ENCODE measurements at places on chromosomes 7 and 10. TPM values are rescaled to one million over a fixed set of nuclear protein-coding genes. Genes with fewer than 3 reads are reported as not detected.

- DNase-seq: no peak
These were observed 52.7 kb downstream of the DIP2C start for GRCh38 chr10:636769-637168.

DNA sequence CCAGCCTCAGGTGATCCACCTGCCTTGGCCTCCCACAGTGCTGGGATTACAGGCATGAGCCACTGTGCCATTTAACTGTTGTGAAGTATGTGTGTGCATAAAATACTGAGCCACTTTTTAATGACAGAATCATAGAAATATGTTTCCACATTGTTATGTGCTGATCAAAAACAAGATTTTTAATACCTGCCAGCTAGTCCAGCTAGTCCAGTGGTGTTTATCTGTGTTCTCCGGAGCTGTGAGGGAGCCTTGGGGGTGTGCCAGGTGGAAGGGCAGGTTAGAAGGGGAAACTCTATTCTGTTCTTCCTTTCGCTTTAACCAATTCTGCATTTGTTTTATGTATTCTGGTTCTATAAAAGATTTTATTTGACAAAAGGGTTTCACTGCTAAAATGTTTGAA lies 7.0 kb downstream of the FAM221A start:
- DNase-seq: no peak

GRCh38 chr10:97445357-97445721 lies 467 bp downstream of the EXOSC1 start:
- no peak for DNase-seq

GRCh38 chr10:88409236-88409635 lies 173.9 kb downstream of the RNLS start:
- DNase-seq: no peak

DNA sequence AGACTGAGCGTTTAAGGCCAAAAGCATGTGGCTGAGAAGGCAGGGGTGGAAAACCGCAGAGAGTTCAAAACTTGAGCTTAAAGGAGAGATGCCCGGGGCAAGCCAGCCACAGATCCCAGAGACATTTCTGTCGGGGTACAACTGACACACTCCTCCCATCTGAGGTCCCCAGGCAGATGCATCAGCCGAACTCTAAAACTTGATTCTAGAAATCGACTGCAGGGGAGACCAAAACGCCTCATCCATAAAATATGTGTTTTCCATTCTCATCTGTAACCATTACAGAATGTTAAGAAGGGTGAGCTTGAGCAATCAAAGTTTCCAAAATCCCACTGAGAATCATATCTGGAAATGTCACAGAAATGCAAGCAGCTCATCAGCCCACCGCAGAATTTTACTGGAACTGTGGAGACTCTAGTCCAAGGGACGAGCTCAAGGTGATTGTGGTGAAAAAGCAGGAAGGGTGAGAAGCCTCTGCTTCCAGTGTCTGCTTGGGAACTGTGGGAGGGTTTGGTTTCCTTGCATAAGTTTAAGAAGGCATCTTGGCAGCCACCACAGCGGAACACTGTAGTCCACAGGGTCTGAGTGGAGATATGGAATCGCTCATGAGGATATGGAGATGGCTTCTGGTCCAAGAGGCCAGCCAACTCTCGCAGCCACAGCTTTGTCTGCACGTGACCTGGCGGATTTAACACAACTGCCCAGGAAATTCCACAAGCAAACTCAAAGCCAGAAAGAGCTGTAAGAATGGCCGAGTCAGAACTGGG lies 249.2 kb downstream of the SFMBT2 start:
- DNase-seq: peak; percentile 12

GRCh38 chr10:14262836-14263425 lies 67.8 kb downstream of the FRMD4A start:
- no peak for DNase-seq

GRCh38 chr7:86953219-86953618 lies 106.2 kb downstream of the ELAPOR2 start:
- DNase-seq: no peak

- DNase-seq: peak; percentile 41
These were observed 53.7 kb downstream of the GOLGA7B start for GRCh38 chr10:97903128-97904017.

DNA sequence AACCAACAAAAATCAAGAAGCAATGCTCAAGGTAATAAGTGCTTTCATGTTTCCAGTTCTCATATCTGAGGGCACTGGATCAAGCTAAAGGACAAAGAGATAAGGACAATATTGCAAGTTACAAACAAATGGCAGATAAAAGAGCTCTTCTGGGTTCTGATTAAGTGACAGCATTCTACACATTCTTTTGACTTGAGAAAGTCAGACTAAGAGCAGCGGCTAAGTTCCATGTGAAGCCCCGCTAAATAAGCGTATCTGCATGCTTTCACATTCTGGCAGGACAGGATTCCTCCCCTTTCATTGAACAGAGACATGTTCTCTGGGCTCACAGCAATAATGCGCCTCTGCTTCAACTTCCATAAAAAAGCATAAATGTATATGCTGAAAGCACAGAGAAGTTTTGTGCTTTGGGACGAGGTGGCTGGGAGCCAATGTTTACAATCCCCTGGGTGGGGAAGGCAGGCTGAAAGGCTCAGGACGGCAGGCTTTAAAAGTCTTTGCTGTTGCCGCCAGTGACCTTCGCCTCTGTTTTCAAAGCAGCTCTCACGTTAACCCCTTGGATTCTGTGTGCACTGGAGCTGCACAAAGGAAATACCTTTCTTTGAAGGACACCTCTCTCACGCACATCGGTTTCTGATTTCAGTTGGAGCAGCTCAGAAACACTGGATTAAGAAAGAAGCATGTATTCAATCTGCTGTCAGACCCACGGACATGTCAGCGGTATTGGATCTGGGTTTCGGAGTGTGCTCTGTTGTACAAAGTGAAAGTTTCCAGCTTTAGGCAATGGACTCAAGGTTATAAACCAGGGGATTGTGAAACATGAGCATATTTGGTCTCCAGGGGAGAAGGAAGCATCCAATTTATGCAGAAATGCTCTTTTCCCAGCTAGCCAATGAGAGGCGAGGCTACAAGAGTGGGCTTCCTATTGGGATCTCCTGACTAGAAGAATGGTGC lies 105.4 kb upstream of the FAM133B start:
- peak; percentile 93 for DNase-seq

DNA sequence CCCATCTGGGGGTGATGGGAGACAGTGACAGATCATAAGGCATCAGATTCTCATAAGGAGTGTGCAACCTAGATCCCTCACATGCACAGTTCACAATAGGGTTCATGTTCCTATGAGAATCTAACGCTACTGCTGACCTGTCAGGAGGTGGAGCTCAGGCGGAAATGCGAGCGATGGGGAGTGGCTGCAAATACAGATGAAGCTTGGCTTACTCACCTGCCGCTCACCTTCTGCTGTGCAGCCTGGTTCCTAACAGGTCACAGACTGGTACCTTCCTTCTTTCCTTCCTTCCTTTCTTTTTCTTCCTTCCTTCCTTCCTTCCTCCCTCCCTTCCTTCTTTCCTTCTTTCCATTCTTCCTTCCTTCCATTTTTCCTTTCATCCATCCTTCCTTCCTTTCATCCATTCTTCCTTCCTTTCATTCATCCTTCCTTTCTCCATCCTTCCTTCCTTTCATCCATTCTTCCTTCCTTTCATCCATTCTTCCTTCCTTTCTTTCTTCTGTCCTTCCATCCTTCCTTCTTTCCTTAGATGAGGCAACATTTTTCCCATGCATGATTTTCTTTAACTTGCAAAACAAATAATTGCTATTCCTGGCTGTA lies 370.0 kb upstream of the AUTS2 start:
- DNase-seq: no peak

GRCh38 chr10:70906031-70906783 lies 17.8 kb upstream of the PCBD1 start:
- DNase-seq: no peak

- DNase-seq: no peak
These were observed 946.8 kb upstream of the POT1 start for GRCh38 chr7:125876431-125876830.

DNA sequence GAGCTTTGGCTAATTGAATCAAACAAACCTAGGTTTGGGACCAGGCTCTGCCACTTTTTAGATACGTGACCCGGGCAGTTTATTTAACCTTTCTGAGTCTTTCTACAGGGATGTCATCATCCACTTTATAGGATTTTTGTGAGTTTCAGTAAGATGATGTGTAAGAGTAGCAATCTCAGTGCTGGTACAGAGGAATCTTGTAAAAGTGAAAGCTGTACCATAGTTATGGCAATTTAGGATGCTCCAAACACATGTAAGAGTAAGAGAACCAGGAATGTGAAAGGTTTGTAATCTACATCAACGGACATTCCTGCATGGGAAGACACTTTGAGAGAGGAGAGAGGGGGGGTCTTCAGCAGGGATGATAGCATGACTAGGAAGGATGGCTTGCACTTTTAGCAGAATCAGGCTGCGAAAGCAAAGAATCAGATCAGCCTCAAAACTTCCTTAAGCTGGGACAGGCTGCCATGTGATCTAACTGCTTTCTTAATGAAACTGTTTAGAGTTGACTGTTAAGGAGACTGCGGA lies 968 bp downstream of the NOLC1 start:
- DNase-seq: no peak

- DNase-seq: no peak
These were observed 266.5 kb upstream of the HGF start for GRCh38 chr7:82036146-82036886.

DNA sequence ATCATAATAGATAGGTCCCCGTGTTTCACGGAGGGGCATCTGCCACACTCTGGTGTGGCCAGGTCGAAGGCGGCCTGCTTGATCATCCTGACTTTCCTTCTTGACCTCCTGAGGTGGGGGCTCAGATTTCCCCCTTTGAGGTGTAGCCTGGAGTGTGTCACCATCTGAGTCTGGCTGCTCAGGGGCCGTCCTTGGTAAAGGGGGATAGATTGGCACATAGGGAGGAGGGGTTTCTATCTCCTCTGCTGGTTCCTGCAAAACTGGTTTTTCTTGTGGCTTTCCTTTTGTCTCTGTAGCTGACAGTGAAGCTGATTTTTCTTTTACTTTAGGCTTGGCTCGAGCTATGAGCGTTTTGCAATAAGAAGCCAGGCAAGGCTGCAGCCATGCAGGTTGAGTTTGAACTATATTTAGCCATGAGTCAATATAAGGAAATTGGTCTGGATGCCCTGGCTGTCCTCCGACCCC lies 7.1 kb upstream of the ZNF117 start:
- DNase-seq: peak; percentile 33

DNA sequence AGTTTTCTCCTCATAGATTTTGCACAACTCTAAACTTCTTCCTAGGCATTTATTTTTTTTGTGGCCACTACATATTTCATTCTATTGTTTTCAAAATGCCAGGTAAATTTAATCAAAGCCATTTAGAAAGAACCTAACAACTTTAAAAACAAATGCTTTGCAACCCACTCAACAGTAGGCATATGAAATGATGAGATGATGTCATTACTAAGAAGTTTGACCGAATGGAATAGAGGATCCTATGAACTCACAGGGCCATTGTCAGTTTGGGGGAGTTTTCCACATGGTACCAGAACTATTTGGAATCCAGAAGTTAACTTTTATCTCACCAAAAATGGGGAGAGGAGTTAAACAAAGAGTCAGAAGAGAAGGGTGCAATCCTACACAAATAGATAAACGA lies 100.7 kb upstream of the INHBA start:
- no peak for DNase-seq

GRCh38 chr7:104538152-104538551 lies 209.7 kb downstream of the LHFPL3 start:
- no peak for DNase-seq

DNA sequence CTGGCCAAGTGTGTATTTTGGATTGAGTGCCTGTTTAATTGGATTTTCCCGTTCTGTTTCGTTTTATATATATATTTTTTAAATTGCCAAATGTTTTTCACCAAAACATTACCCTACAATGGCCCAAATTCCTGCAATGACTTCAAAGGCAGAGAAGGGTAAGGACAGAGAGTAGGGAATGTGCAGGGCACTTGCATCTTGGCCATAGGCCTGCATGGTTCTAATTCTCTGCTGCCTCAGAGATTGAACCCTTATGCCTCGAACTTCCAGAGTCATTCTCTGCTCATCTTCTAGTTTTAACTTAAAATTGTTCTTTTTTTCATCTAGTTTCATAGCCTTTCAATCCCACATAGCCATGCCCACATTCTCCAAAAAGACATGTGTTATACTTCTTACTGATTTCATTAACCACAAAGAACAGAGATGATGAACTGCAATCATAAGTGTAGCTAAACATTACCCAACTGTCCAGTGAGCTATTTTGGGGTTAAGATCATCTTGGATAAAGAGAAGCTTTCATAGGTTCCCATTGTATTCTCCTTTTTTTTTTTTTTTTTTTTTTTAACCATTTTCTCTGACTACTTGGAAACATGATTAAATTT lies 177.6 kb downstream of the PLXDC2 start:
- DNase-seq: no peak

TET1 gene
- 25.8 TPM for total RNA-seq

GOLGA7B gene
- 0.10 TPM for total RNA-seq

UNCX gene
- not detected for total RNA-seq

ZNF736 gene
- 24.1 TPM for total RNA-seq

HOXA13 gene
- not detected for total RNA-seq

ZNF853 gene
- 26.1 TPM for total RNA-seq

PTPN20 gene
- 3.0 TPM for total RNA-seq

Data from tongue (tissue), 3 donors.